CD4-positive, alpha-beta T cell treated with Interleukin-21 for 1 hour (primary cell): ENCODE measurements at places on chromosomes 5 and 9.

GRCh38 chr5:180424094-180424493 is 70.1 kb upstream of the CNOT6 start:
- DNase-seq, result no peak

- DNase-seq, result no peak
Measured at GRCh38 chr5:181045316-181045715, 5.2 kb downstream of the BTNL9 start.

GRCh38 chr9:126879288-126879687 is 18.8 kb downstream of the ZBTB34 start:
- no peak for DNase-seq

GRCh38 chr9:114351932-114352331 is 22.3 kb downstream of the ORM2 start:
- DNase-seq, result no peak

GRCh38 chr5:109614301-109614700 is 75.4 kb upstream of the MAN2A1 start:
- DNase-seq, result no peak

DNA sequence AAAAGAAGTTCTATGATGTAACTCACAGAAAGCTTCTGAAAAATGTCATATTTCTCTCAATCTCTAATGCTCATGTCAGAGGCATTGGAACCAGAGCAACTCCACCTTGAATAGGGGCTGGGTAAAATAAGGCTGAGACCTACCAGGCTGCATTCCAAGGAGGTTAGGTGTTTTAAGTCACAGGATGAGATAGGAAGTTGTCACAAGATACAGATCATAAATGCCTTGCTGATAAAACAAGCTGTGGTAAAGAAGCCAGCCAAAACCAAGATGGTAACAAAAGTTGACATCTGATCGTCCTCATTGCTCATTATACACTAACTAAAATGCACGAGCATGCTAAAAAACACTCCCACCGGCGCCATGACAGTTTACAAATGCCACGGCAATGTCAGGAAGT is 411.1 kb upstream of the GRIA1 start:
- no peak for DNase-seq

- DNase-seq, result no peak
Measured at GRCh38 chr9:112378328-112379176, 1.4 kb upstream of the HSDL2 start.

- no peak for DNase-seq
Measured at GRCh38 chr5:74888117-74888516, 21.9 kb upstream of the FAM169A start.

DNA sequence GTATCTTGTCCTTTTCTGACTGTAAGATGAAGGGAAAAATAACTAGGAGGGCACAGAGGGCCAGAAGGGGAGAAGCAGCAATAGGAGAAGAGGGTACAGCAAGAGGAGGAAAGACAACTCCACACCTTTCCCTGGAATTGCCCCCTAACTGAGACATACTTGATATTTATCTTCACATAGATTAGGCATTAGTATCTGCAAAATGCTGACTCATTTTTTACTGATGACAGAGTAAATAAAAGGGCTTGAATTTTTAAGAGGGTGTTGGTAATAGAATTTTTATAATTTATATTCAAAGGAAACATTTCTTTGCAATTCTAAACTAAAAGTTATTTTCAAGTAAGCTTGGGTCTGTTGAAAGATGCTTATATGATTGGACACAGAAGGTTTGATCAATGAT is 86.8 kb upstream of the PRRC1 start:
- no peak for DNase-seq

- peak; percentile 57 for DNase-seq
Measured at GRCh38 chr5:143693651-143694252, 118.2 kb upstream of the HMHB1 start.

DNA sequence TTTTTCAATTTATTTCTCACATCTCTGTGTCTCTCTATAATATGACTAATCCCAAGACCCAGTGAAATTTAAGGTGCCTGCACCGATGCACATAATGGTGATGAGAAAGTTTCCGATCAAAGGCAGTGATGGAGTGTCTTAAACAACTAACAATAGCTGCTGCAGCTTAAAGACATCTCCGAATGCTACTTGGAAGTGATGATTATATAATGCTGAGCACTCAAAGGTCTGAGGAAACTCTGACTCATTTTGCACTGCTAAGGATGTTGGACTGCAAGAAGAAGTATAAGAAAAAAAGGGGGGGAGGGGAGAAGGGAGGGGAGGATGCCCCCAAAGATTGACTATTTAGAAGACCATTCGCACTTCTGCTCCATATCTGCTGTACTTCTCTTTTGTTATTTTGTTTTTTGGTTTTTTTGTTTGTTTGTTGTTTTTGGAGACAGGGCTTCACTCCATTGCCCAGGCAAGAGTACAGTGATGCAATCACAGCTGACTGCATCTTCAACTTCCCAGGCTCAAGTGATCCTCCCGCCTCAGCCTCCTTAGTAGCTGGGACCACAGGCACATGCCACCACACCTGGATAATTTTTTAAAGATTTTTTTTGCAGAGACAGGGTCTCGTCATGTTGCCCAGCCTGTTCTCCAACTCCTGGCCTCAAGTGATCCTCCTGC is 192.2 kb downstream of the HSD17B3 start:
- DNase-seq, result no peak

- DNase-seq, result no peak
Measured at GRCh38 chr5:149453618-149454415, 74.7 kb upstream of the IL17B start.
